Articular chondrocyte of knee joint (primary cell): ENCODE measurements at places on chromosomes 13 and 19. TPM values are rescaled to one million over a fixed set of nuclear protein-coding genes. Genes with fewer than 3 reads are reported as not detected.

The RDH8 gene
- not detected in 2 replicates for total RNA-seq

The GDF15 gene
- total RNA-seq: 31.0 and 32.9 TPM in 2 replicates

The SSC5D gene
- total RNA-seq: 23.4 and 33.8 TPM in 2 replicates

The CGB5 gene
- not detected in 2 replicates for total RNA-seq

The INSL3 gene
- total RNA-seq: not detected in 2 replicates

The PABPC3 gene
- 0.39 and 0.43 TPM in 2 replicates for total RNA-seq

The KCNJ14 gene
- 0.65 TPM in 2 replicates for total RNA-seq

The SULT2A1 gene
- not detected in 2 replicates for total RNA-seq

The NOTCH3 gene
- 21.3 and 53.2 TPM in 2 replicates for total RNA-seq

The GJA3 gene
- 0.13 and 0.65 TPM in 2 replicates for total RNA-seq

The OBI1 gene
- 13.7 and 18.1 TPM in 2 replicates for total RNA-seq

The NXNL1 gene
- not detected in 2 replicates for total RNA-seq

The AMER2 gene
- not detected in 2 replicates for total RNA-seq

The ALG11 gene
- 33.3 and 46.0 TPM in 2 replicates for total RNA-seq

The CEACAM3 gene
- total RNA-seq: not detected in 2 replicates

The ISYNA1 gene
- 8.5 and 9.3 TPM in 2 replicates for total RNA-seq

The STRN4 gene
- total RNA-seq: 35.6 and 37.1 TPM in 2 replicates

The ZNF613 gene
- 7.3 and 9.0 TPM in 2 replicates for total RNA-seq

The R3HDM4 gene
- total RNA-seq: 28.9 and 34.1 TPM in 2 replicates

The PPM1N gene
- total RNA-seq: 0.43 and 0.52 TPM in 2 replicates
